ENCODE measurements at places on chromosomes 5 and 9.
A peak's percentile ranks its signal among the peaks of the same experiment; 100 is the strongest.

GRCh38 chr9:115133649-115134048 is 15.7 kb upstream of the TNC start:
- no peak for DNase-seq
- H3K27me3 ChIP-seq, result no peaks in the 10 kb centered on the region
- no peaks in the 10 kb centered on the region for H3K36me3 ChIP-seq
- no peak overlapping the region for H3K4me3 ChIP-seq
- H3K4me1 ChIP-seq, result no peaks in the 10 kb centered on the region

DNA sequence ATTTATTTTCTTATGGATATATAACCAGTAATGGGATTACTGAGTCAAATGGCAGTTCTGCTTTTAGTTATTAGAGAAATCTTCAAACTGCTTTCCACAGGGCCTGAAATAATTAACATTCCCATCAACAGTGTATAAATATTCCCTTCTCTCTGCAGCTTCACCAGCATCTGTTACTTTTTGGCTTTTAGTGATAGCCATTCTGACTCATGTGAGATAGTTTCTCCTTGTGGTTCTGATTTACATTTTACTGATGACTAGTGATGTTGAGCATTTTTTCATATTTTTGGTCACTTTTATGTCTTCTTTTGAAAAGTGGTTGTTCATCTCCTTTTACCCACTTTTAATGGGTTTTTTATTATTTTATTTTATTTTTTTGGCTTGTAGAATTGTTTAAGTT is 1290.3 kb upstream of the CDH9 start:
- no peak overlapping the region for H3K27ac ChIP-seq
- no peak for DNase-seq
- H3K36me3 ChIP-seq, result no peaks in the 10 kb centered on the region

GRCh38 chr5:98796197-98796972 is 22.9 kb downstream of the RGMB start:
- no peaks in the 10 kb centered on the region for H3K4me1 ChIP-seq

DNA sequence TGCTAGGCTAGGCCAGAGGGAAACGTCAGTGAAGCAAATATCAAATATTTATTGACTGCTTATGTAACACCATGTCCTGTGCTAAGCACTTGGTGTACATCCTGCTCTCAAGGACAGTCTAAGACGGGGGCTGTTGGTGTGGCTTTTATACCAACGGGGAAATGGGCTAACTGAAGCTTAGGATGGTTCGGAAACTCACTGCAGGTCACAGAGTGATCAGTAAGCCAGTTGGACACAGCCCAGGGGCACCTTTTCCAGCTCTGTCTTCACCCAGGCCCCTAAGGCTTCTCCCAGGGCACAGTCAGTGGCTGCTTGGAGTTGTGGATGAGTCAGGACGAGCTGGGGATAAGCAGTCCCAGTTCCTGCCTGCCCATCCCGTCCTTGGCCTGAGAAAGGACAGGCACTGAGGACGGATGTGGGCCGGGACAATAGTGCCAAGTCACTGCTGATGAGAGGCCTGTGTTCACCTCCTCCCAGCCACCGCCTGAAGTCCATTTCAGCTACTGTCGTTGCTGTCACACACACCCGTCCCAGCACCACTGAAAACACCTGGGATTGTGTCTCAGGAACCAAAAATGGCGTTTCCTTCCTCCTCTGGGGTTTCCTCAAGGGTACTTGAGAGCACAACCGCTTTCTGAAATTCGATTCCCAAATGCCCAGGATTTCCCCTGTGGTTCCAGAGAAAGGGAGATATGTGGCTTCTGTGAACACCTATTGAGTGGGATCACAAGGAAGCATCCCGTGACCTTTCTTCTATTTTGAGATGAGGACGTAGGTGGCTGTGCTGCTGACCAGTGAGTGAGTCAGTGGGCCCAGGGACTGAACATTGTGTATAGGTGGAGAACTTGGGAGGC is 17.5 kb upstream of the SPRY4 start:
- no peak overlapping the region for H3K27ac ChIP-seq
- H3K4me3 ChIP-seq, result no peak overlapping the region
- no peaks in the 10 kb centered on the region for H3K4me1 ChIP-seq
- DNase-seq, result no peak
- H3K27me3 ChIP-seq, result no peaks in the 10 kb centered on the region

- H3K27me3 ChIP-seq, result no peaks in the 10 kb centered on the region
- no peak overlapping the region for H3K4me3 ChIP-seq
- H3K27ac ChIP-seq, result no peak overlapping the region
- H3K36me3 ChIP-seq, result no peaks in the 10 kb centered on the region
Measured at GRCh38 chr9:8845376-8845775, 1045.8 kb upstream of the DMAC1 start.

DNA sequence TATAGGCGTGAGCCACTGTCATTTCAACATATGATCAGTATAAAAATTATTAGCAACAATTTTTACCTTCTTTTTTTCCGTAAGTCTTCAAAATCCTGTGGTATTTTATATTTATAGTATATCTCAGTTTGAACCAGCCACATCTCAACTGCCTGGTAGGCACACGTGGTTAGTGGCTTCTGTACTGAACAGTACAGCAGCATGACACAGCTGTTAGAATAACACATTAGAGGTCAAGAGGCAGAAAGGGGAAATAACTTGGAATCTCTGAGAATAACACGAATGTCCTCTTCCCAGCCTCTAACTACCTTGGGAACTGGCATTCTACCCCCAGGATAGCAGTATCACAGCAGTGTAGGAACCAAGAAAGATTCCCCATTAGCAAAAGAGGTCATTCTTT is 108.5 kb upstream of the IQGAP2 start:
- no peaks in the 10 kb centered on the region for H3K27me3 ChIP-seq
- no peak for DNase-seq
- no peaks in the 10 kb centered on the region for H3K36me3 ChIP-seq
- no peak overlapping the region for H3K27ac ChIP-seq
- peaks cover 12% of the 10 kb centered on the region for H3K4me1 ChIP-seq
- no peak overlapping the region for H3K4me3 ChIP-seq

GRCh38 chr5:178341091-178341850 is 108.7 kb upstream of the PHYKPL start:
- no peaks in the 10 kb centered on the region for H3K4me1 ChIP-seq
- H3K27ac ChIP-seq, result no peak overlapping the region
- DNase-seq, result no peak
- H3K27me3 ChIP-seq, result no peaks in the 10 kb centered on the region

DNA sequence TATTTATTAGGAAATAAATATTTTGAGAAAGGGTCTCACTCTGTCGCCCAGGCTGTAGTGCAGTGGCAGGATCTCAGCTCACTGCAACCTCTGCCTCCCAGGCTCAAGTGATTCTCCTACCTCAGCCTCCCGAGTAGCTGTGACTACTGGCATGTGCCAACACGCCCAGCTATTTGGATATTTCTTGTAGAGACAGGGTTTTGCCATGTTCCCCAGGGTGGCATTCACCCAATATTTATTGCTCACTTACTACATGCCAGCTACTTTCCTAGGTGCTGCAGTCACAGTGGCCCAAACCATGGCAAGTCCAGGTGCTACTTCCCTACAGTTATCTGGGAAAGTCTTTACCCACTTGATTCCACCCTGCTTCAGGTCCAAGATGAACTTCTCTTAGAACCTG is 8.3 kb upstream of the MED7 start:
- H3K27ac ChIP-seq, result peak overlapping the region; percentile 30
- no peak for DNase-seq
- H3K4me1 ChIP-seq, result peaks cover 14% of the 10 kb centered on the region
- H3K4me3 ChIP-seq, result no peak overlapping the region
